ENCODE measurements at places on chromosomes 6 and 20.

DNA sequence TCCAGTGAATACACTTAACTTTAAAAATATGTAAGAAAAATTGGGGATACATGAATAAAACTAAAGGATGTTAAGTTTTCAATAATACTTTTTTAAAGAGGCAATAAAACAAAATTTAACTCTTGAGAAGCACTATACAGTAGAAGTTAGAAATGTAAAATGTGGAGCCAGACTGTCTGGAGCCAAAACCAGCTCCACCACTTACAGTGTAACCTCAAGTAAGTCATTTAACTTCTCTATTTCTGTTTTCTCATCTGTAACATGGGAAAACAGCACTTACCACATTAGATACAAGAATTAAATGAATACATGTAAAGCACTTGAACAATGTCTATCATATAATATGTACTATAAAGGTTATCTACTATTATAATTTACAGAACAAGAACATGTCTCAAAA is 6.7 kb downstream of the ATG5 start:
- no peak for DNase-seq

- peak; percentile 49 for DNase-seq
Measured at GRCh38 chr6:165245287-165245686, 64.1 kb downstream of the C6orf118 start.

DNA sequence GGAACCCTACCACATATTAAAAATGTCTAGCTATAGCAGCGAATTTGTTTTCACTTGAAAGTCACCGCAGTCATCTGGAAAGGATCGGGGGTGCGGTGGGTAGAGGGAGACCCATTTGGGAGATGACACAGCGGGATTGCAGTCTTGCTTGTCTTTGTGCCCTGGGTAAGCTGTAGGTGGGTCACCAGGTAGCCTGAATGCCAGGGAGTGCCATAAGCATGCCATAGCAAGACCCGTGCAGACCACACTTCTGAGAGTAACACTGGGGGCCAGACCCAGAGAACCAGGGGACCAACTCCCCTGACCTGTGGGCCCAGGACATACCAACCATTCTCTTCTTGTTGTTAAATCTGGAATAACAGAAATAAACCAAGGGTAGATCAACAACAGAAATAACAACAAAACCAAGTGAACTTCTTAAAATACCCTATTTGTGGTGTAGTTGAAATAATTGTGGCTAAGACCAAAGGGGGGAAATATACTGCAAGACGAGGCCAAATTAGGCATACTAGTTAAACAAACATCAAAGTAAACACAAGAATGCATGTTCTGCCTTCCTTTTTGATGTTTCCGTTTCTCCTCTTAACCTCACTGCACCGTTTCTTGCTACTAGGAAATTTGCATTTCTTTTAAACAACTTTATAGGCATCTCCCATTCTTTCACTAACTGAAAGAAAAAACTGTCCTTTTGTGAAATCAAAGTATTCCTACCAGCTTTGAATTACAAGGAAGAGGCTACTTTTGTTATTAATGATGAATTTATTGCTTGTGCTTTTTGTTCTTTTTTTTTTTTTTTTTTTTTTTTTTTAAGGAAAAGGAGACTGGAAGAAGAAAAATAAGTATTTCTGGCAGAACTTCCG is 128.2 kb downstream of the SASH1 start:
- no peak for DNase-seq

- DNase-seq: peak; percentile 87
Measured at GRCh38 chr6:169177516-169178166, 76.0 kb downstream of the THBS2 start.

GRCh38 chr20:22827916-22828315 is 207.2 kb upstream of the SSTR4 start:
- DNase-seq: no peak

- DNase-seq: no peak
Measured at GRCh38 chr20:57317789-57318371, 11.7 kb upstream of the SPO11 start.

- no peak for DNase-seq
Measured at GRCh38 chr6:68641172-68641571, 6.1 kb downstream of the ADGRB3 start.

- peak; percentile 33 for DNase-seq
Measured at GRCh38 chr20:39042279-39043150, 80.4 kb downstream of the DHX35 start.

DNA sequence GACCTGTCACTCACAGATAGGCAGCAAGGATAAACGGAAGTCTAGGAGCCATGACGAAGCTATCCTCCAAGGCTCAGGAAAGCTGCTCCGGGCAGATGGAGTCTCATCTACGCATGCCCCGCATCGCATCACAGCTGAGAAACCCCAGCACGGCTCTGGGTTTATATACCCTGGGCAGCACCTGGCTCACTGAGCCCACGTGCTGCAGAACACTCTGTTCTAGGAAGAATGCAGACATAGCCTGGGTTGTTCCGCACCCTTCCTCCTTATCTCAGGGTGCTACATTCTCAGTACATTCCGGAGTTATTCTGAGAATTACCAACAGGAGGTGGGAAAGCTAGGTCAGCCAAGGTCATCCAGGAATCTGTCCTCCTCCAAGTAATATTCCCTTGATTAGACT is 260.4 kb downstream of the CBLN4 start:
- DNase-seq: no peak

GRCh38 chr20:59581993-59582679 is 22.2 kb upstream of the PHACTR3 start:
- no peak for DNase-seq

DNA sequence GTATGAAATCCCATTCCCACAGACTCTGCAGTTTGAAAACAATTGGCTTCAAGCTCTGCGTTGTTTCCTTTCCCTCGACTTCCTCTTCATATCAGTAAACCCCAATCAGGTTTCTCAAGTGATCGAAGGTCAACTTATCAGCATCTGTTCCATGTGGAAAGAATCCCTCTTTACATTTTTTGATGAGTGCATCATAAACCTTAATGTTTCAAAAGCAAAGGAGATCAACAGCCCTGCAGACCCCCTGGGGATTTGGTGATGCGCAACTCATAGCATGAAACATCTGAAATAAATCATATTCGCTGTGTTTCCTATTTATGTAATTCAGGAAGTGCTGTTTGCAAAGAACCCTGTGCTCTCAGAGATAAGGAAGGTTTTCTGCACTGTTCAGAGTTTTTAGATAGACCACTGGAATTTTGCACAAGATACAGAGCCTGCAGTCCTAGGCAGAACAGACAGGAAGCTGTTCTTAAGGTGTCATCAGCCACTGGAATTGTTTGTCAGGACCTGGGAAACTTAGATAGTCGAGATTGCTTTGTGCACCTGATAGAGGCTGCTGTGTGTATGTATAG is 216.0 kb downstream of the HIVEP2 start:
- DNase-seq: peak; percentile 71
